ENCODE measurements at places on chromosomes 13 and 19.
A peak's percentile ranks its signal among the peaks of the same experiment; 100 is the strongest.

DNA sequence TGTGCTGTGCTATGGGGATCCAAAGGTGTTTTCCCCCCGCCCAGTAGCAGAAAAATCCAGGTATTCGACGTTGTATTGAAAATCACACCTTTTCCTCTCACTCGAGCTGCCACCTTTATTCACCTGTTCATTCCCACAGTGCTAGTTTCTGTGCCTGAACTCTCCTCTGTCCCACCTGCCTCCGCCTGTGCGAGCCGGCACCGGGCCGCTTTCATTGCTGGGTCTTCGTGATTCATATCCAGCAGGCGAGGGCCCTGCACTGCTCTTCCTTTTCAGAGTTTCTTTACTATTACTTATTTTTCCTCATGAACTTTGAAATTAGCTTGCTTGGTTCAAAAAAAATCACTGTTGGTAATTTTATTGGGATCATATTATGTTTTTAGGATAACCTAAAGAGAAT lies 42.4 kb upstream of the SOX1 start:
- no peak for DNase-seq

DNA sequence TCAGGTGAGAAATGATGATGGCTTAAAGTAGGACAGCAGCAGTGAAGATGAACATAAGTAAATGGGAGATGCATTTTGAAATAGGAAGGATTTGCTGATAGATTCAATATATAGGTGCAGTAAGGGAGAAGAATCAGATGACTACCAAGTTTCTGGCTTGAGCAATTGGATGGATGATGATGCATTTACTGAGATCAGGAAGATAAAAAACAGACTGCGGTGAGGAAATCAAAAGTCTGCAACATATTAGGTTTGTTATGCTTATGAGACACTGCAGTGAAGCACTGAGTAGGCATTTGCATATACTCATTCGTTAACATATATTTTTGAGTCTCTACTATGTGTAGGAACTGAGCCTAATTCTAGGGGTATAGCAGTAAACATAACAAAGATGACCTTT lies 184.2 kb downstream of the LACC1 start:
- DNase-seq = no peak

DNA sequence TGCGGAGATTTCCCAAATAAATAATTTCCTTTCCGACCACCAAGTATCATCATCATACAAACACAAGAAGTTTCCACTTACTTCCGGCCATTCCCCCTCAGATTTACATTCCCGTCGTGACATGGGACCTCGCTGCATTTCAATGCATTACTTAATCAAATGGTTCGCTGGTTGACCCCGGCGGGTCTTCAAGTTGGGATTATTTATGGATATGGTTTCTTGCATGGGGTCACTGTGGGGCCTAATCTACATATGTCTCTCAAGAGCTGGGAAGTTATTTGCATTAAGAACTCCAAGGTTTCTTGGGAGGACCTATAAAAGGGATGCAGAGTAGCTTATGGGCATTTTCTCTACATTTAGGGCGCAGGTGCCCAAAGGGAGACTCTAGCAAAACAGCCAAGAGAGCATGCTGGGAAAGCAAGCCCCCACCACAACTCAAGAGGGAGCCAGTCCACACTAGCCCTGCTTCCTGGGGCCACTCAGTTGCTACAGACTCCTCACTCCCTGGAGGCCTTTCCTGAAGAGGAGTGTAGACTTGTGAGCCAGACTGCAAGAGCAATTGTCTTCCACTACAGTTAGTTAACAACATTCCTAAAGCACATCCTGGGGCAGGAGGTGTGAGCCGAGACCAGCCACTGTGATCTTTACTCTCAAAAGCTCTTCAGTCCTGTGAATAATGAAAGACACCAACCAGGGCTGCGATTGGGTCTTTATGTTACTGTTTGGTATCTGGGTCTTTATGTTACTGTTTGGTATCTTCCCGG lies 125.3 kb downstream of the KATNAL1 start:
- no peak for DNase-seq

DNA sequence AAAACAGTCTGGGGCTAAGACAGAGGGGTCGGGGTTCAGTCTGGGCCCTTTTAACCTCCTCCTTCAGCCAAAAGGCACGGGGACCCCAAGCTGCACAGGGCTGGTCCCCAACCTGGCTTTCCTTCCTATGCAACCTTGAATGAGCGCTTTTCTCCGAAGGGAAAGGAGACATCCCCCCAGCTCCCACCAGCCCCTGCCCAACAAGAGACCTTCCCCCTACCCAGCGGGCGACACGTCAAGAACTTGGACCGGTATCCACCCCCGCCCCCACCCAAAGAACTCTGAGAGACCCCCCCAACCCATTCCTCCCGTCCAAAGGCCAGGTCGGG lies 35.0 kb upstream of the NANOS3 start:
- peak; percentile 33 for DNase-seq

DNA sequence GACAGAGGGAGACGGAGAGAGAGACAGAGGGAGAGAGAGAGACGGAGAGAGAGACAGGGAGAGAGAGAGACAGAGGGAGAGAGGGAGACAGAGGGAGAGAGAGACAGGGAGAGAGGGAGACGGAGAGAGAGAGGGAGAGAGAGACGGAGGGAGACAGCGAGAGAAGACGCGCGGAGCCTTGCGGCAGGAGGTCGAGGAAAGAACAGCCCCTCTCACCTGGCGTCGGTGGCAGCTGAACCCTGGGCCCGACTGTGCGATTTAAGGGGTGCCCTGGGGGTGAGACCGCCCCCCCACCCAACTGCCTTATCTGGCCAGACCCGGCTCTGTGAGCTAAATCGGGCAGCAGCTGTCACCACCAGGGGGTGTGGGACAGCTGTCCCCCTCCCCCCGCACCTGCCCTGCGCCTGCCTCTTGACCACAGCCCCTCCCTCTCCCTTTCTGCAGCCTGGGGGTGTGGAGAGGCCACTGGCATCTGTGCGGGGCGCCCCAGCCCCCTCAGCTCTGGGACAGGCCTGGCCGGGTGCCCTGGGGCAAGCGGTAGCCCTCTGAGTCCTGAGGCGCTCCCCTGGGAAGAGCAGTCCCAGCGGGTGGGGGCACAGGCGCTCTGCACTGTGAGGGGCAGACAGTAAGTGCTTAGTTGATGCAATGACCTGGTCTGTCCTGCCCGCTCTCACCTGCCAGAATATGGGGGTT lies 10.8 kb downstream of the JOSD2 start:
- DNase-seq = no peak

DNA sequence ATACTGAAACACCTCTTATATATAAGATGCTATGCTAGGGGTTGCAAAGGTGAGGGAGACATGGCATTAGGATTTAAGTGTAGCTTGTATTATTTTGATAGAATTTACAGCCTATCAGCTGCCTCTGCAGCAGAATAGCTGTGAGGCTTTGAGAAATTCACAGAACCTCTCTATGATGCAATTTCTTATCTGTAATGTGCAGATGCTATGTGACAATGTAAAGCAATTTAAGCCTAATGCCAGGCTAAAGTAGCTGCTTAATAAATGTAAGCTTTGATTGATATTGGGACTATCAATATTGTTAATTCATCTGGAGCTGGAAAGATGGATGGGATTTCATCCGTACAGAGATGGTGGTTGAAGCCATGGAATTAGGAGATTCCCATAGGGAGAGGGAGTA lies 1.6 kb downstream of the ADGRE3 start:
- DNase-seq = no peak

GRCh38 chr13:98549006-98549727 lies 27.7 kb downstream of the STK24 start:
- DNase-seq = no peak

DNA sequence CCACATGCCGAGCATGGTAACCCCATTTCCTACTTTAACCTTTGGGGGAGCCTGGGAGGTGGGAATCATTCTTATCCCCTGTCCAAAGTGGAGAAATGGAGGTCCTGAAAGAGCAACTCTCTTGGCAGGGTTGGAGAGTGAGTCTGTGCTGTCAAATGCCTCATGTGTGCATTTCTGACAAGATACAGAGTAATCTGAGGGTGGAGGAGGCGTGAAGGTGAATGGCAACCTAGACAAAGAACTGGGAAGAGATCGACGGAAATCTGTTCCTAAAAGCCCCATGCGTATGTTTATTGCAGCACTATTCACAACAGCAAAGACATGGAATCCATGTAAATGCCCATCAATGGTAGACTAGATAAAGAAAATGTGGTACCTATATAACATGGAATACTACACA lies 63.8 kb upstream of the USP29 start:
- no peak for DNase-seq

DNA sequence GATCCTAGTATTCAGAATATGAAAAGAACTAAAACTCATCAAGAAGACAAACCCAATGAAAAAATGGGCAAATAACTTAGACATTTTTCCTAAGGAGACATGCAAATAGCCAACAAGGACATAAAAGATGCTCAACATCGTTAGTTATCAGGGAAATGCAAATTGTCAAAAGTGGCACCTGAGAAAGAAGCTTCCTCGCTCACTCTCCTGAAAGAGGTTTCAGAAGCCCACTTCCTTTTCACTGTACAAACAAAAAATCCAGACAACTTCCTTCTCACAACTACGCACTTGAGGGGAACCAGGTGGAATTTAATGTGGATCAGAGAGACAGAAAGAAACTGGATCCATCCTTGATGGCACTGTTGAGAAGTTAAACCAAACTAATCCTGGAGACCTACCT lies 41.5 kb downstream of the KLF12 start:
- DNase-seq = no peak

DNA sequence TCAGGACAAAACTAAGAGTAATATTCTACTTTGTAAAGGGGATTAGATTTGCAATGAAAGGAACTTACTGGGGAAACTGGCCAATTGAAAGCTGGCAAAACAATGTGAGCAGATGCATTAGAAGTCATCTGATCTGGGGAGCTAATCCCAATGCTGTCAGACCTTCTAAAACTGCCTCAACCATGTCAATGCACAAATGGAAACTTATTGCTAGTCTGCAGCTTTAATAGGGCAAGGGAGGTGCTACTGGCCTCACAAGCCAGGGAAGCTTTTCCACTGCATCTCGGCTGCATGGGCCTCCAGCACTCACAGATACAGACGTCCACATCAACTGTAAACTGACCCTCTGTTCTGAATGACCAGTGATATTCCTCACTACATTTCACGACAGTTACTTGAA lies 154.2 kb downstream of the LHFPL6 start:
- no peak for DNase-seq

DNA sequence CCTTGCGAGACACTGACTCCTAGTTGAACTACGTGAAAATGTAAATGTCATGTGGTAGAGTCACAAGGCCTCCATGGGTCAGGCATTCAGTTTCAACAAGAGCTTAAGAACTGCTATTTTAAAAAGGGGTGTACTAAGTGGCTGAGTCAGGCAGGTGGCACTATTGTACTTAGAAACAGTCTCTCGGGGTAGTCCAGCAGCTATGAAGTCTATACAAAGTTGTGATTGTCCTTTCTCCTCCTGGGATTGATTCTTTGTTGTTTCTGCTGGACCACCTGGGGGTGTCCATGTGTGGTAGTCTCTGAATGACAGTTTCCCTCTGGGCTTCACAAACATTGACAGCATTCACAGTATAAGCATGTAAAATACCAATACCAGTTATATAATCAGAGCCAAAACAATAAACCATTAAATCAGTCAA lies 33.0 kb downstream of the UGGT2 start:
- DNase-seq = peak; percentile 25

- no peak for DNase-seq
These were observed 98.9 kb downstream of the ESD start for GRCh38 chr13:46698014-46698413.

GRCh38 chr19:19966862-19967261 lies 66.1 kb downstream of the ZNF93 start:
- no peak for DNase-seq

GRCh38 chr13:91307887-91308286 lies 39.6 kb upstream of the MIR17HG start:
- DNase-seq = no peak

DNA sequence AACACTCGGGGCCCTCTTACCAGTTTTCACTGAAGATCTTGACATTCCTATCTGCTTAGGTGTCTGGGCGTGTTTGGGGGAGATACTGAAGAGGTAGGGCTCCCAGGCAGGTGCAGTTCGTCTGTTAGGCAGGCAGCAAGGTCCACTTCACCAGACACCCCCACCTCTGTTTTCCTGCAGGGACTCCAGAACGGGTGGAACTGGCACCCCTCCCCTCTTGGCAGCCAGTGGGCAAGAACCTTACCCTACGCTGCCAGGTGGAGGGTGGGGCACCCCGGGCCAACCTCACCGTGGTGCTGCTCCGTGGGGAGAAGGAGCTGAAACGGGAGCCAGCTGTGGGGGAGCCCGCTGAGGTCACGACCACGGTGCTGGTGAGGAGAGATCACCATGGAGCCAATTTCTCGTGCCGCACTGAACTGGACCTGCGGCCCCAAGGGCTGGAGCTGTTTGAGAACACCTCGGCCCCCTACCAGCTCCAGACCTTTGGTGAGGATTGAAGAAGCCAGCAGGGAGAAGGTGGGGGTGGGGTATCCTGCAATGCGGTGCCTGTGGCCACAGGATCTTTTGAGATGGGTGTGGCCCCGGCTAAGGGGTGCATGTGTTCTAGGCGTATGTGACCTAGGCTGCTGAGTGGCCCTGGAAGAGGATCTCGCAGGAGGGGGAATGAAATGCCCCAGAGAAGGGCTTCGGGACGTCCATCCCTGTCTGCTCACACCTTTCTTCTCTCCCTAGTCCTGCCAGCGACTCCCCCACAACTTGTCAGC lies 3.3 kb upstream of the ICAM4 start:
- DNase-seq = peak; percentile 33

DNA sequence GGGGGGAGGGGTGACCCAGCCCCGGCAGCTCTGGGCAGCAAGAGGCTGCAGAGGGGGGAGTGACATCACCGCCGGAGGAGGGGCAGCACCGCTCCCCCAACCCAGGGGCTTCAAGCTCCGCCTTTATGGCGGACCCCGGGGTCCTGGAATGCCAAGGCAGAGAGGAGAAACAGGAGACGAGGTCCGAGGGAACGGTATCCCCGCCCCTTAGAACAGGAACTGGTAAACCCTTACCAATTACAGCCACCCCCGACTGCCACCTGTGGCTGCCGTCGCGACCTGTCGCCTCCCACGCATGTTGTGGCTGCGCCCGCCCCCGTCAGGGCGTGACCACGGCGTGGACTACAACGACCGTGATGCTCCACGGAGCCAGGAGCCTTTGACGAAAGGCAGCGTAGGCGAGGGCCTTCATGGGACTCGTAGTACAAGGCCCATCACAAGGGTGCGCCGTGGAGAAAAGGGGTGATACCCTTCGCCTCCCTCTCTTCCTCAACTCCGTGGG lies 4.1 kb upstream of the KCNC3 start:
- peak; percentile 62 for DNase-seq

DNA sequence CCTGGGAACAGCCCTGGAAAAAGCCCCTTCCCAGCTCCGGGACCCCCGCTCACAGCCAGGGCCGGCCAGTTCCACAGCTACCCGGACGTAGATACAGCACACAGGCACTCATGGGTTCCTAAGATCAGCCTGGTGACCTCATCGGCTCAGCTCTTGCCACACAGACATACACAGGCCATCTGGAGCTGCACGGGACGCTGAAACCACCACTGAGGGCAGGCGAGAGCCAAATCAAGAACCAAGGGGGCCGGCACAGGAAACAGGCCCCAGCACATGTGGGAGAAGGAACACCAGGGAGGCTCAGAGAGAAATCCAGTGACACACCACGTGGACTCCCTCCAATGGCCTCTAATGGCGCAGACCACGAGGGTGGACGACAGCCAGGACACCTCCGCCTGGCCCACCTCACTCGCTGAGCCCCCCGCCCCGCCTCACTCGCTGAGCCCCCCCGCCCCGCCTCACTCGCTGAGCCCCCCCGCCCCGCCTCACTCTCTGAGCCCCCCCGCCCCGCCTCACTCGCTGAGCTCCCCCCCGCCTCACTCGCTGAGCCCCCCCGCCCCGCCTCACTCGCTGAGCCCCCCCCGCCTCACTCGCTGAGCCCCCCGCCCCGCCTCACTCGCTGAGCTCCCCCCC lies 69.7 kb upstream of the C13orf46 start:
- DNase-seq = no peak
